Stimulated activated CD4-positive, alpha-beta T cell treated with anti-CD3 and anti-CD28 coated beads, Interleukin-15, amount 100 ng/mL, for 1 hour (primary cell): ENCODE measurements at places on chromosomes 6 and 20.

DNA sequence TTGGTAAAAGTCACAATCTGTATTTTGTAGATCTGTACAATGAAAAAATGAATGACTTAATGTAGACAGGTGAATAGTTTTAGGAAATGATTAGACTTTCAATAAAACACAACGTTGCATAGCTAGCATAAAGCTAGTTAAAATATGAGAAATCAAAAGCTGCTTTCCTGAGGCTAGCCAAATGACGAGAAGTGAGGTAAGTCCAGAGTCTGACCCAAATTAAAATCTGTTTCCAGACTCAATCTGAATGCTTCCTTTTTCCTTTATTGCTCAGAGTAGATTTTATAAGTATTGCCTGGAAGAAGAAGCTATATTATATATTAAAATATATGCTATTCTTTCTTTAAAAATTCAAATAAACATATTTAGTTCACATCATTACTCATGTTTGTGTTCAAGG, 615.4 kb downstream of the CD109 start:
- no peak for DNase-seq

DNA sequence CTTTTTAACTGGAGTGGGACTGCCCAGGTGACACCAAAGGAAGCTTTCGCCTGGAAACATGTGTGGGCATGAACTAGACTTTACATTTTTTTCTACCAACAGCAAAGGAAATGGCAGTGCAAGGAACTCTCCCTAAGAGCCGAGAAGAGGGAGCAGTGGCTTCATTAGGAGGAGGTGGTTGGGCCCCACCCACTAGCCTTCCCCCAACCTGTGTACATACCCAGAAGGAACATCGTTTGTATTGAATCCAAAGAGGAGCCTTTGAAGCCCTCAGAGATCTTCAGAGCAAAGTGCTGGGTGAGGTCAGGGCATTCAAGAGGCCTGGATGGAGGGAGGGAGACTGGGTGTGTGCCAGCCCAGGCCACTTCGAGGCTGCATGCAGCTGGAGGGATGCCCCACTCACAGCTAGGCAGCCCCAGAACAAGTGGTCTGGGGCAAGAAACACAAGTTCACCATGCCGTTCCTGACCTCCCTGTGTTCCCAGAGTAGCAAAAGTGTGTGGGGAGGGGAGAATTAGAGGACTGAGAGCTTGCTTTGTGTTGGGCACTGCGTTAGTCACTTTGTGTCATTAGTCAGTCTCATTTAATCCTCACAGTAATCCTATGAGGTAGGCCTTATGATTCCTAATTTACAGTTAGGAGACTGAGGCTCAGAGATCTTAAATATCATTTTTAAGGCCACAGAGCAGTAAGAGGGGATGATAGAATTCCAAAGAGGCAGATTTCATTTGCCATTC, 191.6 kb upstream of the SUPT3H start:
- DNase-seq: no peak

- DNase-seq: no peak
Observed at GRCh38 chr6:163182696-163183095, 231.8 kb upstream of the QKI start.

DNA sequence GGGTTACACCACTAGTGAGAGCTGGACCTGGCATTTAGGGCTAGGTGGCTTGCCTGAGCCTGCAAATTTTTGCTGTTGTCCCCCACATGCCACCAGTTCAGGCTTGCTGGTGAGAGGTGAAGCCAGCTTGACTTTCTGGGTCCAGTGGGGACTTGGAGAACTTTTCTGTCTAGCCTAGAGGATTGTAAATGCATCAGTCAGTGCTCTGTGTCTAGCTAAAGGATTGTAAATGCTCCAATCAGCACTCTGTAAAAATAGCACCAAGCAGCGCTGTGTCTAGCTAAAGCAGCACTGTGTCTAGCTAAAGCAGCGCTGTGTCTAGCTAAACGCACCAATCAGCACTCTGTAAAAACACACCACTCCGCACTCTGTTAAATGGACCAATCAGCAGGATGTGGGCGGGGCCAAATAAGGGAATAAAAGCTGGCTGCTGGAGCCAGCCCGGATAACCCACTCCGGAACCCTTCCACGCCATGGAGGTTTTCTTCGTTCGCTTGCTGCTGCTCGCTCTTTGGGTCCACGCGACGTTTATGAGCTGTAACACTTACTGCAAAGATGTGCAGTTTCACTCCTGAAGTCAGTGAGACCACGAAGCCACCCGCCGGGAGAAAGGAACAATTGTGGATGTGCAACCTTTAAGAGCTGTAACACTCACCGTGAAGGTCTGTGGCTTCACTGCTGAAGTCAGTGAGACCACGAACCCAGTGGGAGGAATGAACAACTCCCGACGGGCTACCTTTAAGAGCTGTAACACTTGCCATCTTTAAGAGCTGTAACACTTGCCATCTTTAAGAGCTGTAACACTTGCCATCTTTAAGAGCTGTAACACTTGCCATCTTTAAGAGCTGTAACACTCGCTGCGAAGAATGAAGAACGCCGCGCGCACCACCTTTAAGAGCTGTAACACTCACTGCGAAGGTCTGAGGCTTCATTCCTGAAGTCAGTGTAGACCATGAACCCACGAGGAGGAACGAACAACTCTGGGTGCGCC, 27.3 kb downstream of the GMPR start:
- no peak for DNase-seq

GRCh38 chr20:41047975-41048305, 19.3 kb downstream of the TOP1 start:
- no peak for DNase-seq

GRCh38 chr20:59948212-59948611, 8.0 kb downstream of the FAM217B start:
- no peak for DNase-seq
